ENCODE measurements at places on chromosomes 6 and 20. TPM values are rescaled to one million over a fixed set of nuclear protein-coding genes. Genes with fewer than 3 reads are reported as not detected.

Gene SLC35D3
- not detected for total RNA-seq

DNA sequence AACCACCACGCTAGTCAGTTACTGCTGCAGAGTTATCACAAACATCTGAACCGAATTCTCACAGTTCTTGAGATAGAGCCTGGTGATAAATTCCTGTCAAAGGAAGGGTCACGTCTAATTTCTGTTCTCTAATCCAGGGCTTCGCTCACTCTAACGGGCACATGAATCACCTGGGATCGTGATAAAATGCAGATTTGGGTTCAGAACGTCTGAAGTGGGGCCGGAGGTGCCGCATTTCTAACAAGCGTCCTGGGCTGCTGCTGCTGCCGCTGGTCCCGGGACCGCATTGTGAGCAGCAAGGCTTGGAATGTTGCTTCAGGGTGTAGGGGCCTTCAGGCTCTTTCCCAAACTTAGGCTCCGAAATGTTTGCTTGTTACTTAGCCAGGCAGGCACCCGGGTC lies 264.1 kb downstream of the CDC5L start:
- H3K27me3 ChIP-seq: no peaks in the 10 kb centered on the region
- H3K4me1 ChIP-seq: peaks cover 7% of the 10 kb centered on the region
- no peak overlapping the region for H3K4me3 ChIP-seq
- no peaks in the 10 kb centered on the region for H3K36me3 ChIP-seq
- no peak for DNase-seq
- H3K27ac ChIP-seq: no peak overlapping the region

Gene ARMH2
- total RNA-seq: 1.2 TPM

DNA sequence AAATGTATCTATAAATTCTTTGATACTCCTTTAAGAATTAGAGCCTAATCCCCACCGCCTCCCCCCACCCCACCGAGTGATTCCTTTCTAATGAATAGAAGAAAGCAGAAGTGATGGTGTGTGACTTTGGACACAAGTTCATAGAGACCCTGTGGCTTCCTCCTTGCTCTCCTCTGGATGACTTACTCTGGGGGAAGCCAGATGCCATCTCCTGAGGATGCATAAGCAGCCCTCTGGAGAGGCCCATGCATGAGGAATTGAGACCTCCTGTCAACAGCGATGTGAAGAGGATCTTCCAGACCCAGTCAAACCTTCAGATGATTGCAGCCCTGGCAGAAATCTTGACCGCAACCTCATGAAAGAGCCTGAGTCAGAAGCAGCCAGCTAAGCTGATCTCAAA lies 21.1 kb downstream of the AHCY start:
- no peak for DNase-seq
- H3K27ac ChIP-seq: no peak overlapping the region
- H3K27me3 ChIP-seq: no peaks in the 10 kb centered on the region
- no peak overlapping the region for H3K4me3 ChIP-seq

Gene SLPI
- not detected for total RNA-seq

- peak overlapping the region; percentile 29 for H3K4me3 ChIP-seq
- DNase-seq: peak; percentile 48
- H3K27ac ChIP-seq: no peak overlapping the region
Measured at GRCh38 chr6:169961772-169962561, 210.5 kb downstream of the ERMARD start.

GRCh38 chr6:36386495-36387439 lies 702 bp downstream of the ETV7 start:
- H3K27me3 ChIP-seq: peaks cover 10% of the 10 kb centered on the region
- H3K27ac ChIP-seq: no peak overlapping the region
- H3K36me3 ChIP-seq: no peaks in the 10 kb centered on the region

DNA sequence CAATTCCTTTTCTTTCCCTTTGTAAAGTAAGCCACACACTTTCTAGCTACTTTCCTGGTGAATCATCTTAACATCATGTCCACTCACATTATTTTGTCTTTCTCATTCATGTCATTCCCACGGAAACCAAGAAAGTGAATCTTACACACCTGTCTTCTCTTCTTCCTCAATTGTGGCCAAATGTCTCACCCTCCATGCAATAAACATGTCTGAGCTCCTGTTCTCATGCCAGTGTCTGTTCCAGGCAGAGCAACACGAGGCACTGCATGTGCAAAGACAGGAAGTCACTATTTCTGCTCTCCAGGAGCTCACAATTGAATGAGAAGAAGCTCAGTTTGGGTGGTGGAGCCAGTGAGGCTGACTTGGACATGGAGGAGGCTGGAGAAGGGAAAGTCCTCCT lies 29.0 kb upstream of the TMEM244 start:
- no peaks in the 10 kb centered on the region for H3K36me3 ChIP-seq
- no peaks in the 10 kb centered on the region for H3K27me3 ChIP-seq
- no peak overlapping the region for H3K4me3 ChIP-seq
- DNase-seq: no peak

DNA sequence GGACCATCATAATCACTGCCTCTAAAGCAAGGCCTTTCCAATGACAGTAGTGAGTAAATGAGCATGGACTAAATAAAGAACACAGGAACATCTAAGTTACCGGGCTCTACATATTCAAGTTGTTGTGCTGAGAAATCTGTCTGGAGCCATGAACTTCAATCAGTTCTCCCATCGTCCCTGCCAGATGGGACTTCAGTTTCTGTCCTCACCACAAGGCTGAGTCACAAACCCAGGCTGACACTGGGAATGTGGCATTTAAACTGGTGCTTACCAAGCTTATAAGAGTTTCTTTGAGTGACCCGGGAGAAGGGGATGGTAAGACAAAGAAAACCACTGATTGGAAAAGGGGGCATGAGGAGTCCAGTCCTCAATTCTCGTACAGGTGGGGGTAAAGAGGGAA lies 497.0 kb downstream of the MAFB start:
- H3K27me3 ChIP-seq: no peaks in the 10 kb centered on the region
- no peak overlapping the region for H3K27ac ChIP-seq
- H3K4me3 ChIP-seq: no peak overlapping the region
- H3K4me1 ChIP-seq: no peaks in the 10 kb centered on the region
- no peak for DNase-seq

DNA sequence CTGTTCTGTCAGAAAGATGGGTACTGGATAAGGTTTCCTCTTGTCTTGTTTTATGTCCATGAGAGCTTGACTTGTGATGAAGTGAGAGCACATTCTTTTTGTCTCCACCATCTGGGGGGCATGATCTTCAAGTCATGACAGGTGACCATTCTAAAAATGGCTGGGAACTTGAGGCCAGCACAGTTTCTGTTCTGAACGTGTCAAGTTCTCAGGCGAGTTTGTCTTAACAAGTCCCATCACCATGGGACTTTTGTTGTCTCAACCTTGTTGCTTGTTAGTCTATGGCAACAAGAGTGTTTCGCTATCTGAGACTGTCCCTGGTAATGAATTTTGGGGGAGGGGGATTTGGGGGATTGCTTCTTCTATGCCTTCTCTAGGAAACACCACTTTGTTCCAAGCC lies 25.6 kb upstream of the ENPP4 start:
- peaks cover 16% of the 10 kb centered on the region for H3K36me3 ChIP-seq
- DNase-seq: no peak
- peak overlapping the region; percentile 24 for H3K27ac ChIP-seq
- peaks cover 14% of the 10 kb centered on the region for H3K4me1 ChIP-seq
- H3K4me3 ChIP-seq: no peak overlapping the region
- H3K27me3 ChIP-seq: no peaks in the 10 kb centered on the region

DNA sequence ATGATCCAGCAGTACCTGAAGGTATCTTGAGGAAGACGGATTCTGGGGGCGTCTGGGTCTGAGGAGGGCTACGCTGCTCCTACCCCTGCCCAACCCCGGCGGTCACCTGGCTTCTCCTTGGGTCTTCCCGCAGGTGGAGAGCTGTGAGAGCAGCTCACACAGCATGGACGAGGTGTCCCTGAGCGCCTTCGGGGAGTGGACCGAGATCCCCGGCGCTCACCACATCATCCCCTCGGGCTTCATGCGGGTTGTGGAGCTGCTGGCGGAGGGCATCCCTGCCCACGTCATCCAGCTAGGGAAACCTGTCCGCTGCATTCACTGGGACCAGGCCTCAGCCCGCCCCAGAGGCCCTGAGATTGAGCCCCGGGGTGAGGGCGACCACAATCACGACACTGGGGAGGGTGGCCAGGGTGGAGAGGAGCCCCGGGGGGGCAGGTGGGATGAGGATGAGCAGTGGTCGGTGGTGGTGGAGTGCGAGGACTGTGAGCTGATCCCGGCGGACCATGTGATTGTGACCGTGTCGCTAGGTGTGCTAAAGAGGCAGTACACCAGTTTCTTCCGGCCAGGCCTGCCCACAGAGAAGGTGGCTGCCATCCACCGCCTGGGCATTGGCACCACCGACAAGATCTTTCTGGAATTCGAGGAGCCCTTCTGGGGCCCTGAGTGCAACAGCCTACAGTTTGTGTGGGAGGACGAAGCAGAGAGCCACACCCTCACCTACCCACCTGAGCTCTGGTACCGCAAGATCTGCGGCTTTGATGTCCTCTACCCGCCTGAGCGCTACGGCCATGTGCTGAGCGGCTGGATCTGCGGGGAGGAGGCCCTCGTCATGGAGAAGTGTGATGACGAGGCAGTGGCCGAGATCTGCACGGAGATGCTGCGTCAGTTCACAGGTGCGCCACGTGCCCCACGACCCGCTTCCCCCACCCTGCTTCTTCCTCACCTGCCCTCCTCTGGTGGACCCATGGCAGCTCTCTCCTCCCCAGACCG lies 166.9 kb upstream of the RNF24 start:
- H3K27ac ChIP-seq: no peak overlapping the region
- no peaks in the 10 kb centered on the region for H3K4me1 ChIP-seq
- no peak overlapping the region for H3K4me3 ChIP-seq
- DNase-seq: no peak
- no peaks in the 10 kb centered on the region for H3K36me3 ChIP-seq
- H3K27me3 ChIP-seq: no peaks in the 10 kb centered on the region

DNA sequence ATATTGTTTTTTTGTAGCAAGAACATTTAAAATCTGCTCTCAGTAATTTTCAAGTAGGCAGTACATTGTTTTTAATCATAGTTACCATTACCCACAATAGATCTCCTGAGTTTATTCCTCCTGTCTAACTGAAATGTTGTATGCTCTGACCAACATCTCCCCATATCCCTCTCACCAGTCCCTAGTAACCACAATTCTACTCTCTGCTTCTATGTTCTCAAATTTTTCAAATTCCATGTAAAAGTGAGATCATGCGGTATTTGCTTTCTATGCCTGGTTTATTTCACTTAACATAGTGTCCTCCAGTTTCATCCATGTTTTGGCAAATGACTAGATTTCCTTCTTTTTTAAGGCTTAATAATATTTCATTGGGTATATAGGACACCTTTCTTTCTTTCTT lies 300.5 kb downstream of the KCNQ5 start:
- no peak for DNase-seq
- no peaks in the 10 kb centered on the region for H3K4me1 ChIP-seq
- no peak overlapping the region for H3K27ac ChIP-seq
- no peaks in the 10 kb centered on the region for H3K36me3 ChIP-seq

GRCh38 chr6:141026504-141026903 lies 1106.2 kb upstream of the GJE1 start:
- no peak for DNase-seq
- H3K36me3 ChIP-seq: no peaks in the 10 kb centered on the region
- no peaks in the 10 kb centered on the region for H3K4me1 ChIP-seq
- H3K27me3 ChIP-seq: no peaks in the 10 kb centered on the region

DNA sequence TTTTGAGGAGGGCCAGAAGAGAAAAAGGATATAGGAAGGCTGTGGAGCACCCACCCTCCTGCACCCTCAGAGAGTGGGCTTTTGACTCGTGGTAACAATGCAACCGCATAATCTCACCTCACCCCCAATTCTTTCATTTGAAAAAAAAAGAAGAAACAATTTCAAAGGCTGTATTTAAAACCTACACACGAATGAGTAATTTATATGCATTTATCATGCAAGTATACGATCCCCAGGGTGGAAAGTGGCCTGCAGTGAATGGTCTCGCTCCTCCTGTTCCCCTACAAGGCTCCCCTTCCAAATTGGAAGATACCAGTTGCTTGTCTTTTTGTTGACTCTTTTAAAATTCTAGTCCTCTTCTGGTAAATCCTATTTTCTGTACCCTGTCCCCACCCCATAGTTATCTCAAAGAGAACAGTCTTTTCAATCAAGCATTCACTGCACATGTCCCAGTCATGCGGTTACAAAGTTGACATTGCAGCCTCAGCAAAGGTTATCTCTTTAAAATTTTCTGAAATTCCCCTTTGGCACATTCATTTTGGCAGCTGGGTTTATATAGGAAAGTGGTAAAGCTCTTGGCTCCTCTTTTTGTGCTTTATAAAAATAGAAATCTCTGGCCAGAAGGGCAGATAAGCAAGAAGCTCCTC lies 110.6 kb downstream of the ARID1B start:
- DNase-seq: no peak
- H3K4me3 ChIP-seq: no peak overlapping the region
- peaks cover 21% of the 10 kb centered on the region for H3K4me1 ChIP-seq
- no peaks in the 10 kb centered on the region for H3K36me3 ChIP-seq
- H3K27ac ChIP-seq: no peak overlapping the region

- no peaks in the 10 kb centered on the region for H3K27me3 ChIP-seq
- H3K4me1 ChIP-seq: peaks cover 2% of the 10 kb centered on the region
- no peak overlapping the region for H3K27ac ChIP-seq
- no peak for DNase-seq
Measured at GRCh38 chr6:143621876-143622605, 55.7 kb upstream of the PHACTR2 start.

DNA sequence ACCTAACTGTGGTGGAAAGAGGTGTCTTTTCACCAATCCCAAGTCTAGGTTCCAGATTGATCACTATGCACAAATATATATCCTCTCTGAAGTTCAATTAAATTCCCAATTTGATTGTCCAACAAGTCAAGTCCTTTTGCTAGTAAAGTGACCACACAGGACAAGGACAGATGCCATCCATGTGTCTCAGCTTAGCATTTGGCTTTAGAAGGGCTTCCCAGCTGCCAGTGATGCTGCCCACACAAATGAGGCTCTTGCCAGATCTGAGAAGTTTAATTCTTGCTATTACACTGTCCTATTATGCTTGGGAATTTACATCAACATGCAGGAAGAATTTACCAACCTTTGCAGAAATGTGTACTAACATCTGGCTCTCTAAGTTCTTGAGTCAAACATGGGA lies 108.5 kb downstream of the COL9A1 start:
- H3K4me3 ChIP-seq: no peak overlapping the region
- H3K36me3 ChIP-seq: no peaks in the 10 kb centered on the region
- no peaks in the 10 kb centered on the region for H3K4me1 ChIP-seq

Measured in natural killer cell (primary cell).